ENCODE measurements at places on chromosomes 2 and 18.
A peak's percentile ranks its signal among the peaks of the same experiment; 100 is the strongest.

- ATAC-seq, result no peak
Observed at GRCh38 chr2:68837164-68837860, 33.9 kb downstream of the BMP10 start.

DNA sequence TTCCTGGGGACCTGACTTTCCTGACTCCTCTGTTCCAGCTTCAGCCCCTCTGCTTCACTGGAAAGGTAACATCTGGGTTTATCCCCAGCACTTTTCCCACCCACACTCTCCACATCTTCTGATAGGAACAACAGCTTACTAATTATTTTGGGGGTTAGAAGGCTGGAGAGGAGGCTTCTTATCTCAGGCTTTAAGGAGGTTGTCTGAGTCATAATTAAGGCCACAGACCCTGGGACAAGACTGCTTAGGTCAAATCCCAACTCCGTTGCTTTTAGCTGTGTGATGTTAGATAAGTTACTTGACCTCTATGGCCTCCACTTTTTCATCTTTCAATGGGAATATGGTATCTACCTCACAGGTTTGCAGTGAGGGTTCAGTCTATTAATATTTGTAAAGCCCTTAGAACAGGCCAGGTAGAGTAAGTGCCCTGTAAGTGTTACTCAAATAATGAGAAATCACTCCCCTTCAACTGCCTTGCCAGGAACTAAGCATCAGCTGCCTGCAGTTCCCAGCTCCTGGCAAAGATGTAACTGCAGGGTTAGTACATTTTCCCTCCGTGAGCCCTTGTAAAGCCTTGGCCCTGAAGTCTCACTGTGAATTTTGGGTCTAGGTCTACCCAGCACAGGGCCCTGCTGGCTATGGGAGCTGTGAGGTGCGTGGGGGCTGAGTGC, 123.6 kb downstream of the MTX2 start:
- ATAC-seq, result no peak

GRCh38 chr18:79355433-79356335, 40.0 kb upstream of the NFATC1 start:
- no peak for ATAC-seq

GRCh38 chr2:7225848-7226247, 308.6 kb downstream of the RNF144A start:
- no peak for ATAC-seq

- ATAC-seq, result no peak
Observed at GRCh38 chr2:99737537-99737936, 247.7 kb upstream of the REV1 start.

- peak; percentile 34 for ATAC-seq
Observed at GRCh38 chr18:12744103-12744502, 41.3 kb downstream of the PSMG2 start.

DNA sequence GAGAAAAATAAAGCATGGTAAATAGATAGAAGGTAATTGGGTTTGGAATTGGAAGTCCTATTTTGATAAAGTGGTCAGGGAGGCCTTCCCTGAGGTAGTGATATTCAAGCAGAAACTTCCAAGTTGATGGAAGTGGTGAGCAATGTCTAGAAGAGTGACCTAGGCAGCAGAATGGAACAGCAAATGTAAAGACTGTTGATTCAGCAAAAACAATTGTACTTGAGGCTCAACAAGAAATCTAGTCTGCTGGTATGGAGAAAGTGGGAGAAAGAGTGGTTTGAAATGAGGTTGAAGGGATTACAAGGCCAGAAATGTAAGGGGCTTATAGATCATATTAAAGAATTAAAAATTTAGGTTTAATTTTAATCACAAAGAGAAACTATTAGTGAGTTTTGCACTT, 181.3 kb downstream of the MBD5 start:
- ATAC-seq, result no peak
